H4 (cell line): ENCODE measurements at places on chromosomes 5 and 9.
A peak's percentile ranks its signal among the peaks of the same experiment; 100 is the strongest.

DNA sequence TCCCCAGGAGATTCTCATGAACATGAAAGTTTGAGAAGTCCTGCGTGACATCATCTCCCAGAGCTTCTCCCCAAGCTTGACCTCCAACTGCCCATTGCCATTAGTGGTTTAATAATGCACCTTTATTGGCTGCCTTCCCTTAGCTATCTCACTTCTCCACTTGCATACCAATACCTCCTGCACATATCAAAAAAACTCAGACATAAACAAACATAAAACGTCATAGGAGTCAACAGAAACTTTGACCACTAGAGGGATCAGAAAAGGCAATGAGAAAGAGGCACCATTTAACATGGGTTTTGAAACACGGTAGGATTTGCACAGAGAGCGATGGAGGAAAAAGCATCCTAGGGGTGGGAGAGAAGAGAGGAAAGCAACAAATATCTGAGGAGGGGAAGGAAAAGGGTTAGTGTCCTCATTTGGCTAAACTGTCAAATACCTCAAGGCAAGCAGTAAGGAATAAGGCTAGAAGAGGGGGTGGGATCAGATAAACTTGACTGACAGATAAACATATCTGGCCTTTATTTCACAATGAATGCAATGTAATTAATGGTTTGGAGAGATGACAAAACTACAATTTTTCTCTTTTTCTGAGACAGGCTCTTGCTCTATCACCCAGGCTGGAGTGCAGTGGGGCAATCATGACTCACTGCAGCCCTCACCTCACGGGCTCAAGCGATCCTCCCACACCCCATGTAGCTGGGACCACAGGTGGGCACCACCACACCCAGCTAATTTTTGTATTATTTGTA, 27.0 kb downstream of the GNAQ start:
- DNase-seq = peak; percentile 33

GRCh38 chr5:36458746-36459145, 147.7 kb upstream of the SLC1A3 start:
- DNase-seq = no peak

DNA sequence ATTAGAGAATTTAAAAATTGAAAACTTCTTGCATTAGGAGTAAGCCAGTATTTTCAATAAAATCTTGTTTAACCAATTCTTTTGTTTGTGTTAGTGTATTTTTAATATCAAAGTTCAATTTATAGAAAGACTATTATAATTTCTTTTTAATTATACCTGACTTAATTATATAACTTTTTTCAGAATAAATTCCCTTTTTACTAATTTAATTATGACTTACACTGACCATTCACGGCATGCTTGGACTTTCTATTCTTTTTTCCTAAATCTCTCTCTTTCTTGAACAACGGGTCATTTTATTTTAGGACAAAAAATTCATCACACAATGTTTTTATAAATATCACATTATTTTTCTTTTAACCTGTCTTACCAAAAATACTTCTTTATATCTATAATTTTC, 555.3 kb upstream of the PTGER4 start:
- DNase-seq = no peak

DNA sequence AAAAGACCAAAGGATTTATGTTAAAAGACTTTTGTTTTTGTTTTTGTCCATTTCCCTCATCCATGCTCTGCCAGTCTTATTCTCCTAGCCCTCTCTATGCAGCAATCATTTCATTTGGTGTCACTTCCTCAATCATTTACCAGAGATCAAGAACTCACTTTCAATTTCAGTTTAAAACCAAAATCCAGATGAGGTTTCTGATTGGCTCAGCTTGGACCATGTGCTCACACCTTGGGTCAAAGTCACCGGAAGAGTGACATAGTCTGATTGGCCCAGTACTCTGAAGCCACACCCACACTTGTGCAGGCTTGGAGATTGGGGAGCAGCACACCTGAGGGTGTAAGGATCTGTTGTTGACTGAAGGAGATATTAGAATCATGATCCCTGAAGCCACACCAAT, 79.6 kb downstream of the TLR4 start:
- peak; percentile 22 for DNase-seq

DNA sequence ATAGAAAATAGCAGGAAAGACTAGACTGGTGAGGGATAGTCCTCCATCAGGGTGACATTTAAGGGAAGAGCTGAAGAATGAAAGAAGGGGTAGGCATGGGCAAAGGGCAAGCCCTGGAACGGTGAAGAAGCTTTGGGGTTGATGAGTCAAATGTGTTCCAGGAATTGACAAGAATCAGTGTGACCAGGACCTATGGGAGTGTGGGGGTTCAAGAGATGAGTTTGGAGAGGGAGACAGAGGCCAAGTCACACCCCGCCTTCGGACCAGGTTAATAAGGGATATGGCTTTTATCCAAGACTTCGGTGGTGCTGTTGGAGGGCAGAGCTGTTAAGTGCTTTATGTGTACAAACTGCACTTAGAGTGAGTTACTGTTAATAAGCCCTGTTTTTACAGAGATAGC, 920 bp downstream of the PMPCA start:
- no peak for DNase-seq

DNA sequence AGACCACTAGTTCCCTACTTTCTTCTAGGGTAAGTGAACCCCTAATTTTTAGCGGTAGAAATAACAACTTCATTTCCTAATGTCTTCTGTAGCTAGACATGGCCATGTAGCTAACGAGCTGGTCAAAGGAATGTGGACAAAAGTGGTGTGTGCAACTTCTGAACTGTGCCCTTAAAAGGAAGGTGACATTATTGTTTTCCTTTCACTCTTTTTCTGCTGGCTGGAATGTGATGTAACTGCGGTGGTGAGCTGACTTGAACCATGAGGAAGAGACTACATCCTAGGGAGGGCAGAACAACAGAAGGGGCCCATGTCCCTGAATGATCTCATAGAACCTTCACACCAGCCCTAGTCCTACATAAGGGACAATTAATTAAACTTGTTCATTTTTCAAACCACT, 1.3 kb upstream of the SNX2 start:
- DNase-seq = peak; percentile 36

- no peak for DNase-seq
These were observed 520.0 kb upstream of the CLINT1 start for GRCh38 chr5:158378931-158379330.

DNA sequence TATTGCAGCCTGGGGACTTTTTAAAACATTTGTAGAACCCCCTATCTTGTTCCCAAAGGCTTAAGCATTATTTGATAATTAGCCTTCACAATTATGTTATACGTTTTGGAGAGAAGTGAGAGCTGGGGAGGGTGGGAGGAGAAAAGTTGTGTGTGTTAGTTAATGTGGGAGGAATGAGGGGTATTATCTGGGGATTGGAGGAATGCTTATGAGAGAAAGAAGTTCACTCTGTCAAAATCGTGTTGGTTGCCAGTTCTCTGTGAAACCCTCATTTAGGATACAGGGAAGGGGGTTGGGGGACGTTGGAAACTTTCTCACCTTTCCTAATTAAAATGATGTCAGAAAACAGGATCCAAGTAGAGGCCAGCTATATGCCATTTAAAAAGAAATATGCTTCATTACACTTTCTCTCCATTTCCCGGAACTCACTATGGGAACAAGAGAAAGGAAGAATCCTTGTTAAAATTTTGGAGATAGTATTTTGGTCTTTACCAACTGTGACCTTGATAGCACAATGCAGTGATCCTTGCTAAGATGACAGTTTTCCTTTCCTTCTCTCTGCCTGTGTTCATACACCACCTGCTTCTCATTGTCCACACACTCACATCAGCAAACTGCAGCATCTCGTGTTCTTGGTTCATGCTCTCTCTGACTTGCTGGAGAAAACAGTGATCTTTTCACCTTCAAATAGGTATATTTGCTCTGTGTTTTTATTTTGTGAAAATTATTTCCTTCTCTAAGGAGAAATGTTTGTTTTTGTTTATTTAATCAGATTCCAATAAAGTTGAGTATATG, 336.7 kb upstream of the CLINT1 start:
- DNase-seq = no peak

GRCh38 chr5:3139499-3139931, 388.0 kb upstream of the IRX2 start:
- DNase-seq = peak; percentile 86

- DNase-seq = no peak
These were observed 7.5 kb downstream of the SLC22A5 start for GRCh38 chr5:132376694-132377641.

GRCh38 chr5:17891881-17892280, 257.6 kb downstream of the TAF11L14 start:
- no peak for DNase-seq

DNA sequence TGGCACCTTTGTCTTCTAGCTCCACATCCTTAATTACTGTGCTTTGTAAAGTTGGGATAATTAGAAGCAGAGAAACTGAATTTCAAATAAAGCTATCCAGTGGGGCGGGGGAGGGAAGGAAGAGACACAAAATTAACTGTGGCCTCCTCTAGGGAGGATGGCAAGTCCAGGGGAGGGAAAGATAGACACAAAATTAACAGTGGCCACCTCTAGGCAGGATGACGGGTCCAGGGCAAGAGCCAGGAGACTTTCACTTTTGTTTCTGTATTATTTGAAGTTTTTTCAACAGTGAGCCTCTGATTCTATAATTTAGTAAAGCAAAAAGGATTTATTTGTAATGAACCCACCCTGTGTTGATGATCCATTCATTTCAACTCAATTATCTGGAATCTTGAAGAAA, 335.9 kb downstream of the MSX2 start:
- no peak for DNase-seq

DNA sequence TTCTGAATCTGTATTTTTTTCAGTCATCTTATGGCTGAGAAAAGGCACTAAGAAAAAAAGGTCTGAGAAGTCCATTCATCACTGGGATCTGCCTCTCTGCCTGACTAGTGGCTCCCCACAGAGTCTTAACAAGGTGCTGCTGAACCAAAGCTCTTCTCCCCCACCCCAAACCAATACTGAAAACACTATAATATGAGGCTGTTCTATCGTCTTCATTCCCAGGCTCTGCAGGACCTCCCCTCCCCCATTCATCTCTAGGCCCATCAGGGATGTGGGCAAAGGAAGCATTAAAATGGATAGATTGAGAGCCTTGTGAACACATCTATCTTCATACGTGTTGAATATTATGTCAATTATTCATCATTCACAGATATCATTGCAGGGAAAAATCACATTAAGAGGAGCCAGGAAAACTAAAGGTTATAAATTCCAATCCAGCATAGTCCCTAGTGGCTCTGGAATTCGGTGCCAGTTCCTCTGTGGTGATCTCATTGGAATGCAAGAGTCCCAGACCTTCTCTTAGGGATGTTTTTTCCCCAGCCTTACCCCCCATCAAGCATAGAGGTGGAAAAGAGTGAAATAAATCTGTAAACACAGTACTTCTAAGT, 44.3 kb upstream of the GPR151 start:
- DNase-seq = peak; percentile 11

DNA sequence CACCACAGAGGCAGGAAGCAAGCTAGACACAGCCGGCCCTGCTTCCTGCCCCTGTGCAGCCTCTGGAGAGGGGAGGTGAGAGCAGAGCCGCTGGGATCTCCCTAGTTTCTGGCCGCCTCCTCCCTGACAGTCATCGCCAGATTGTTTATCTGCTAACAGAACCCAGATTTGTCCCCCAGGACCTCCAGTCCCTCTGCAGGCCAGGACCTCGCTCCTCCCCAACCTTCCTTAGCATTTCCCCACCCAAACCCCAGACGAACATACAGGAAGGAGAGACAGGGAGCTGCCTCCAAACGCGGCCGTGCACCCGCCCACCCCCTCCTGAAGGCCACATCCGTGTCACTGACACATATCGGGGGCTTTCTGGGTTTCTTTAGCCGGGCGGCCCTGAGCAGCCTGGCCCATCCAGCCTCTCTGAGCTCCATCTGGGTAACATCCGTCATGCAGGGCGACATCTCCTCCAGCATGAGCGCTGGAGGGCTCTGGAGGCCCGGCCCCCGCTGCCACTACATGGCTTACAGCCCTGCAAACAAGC, 47.5 kb downstream of the DBH start:
- DNase-seq = no peak

- no peak for DNase-seq
These were observed 190.2 kb upstream of the SNX2 start for GRCh38 chr5:122584411-122585300.

DNA sequence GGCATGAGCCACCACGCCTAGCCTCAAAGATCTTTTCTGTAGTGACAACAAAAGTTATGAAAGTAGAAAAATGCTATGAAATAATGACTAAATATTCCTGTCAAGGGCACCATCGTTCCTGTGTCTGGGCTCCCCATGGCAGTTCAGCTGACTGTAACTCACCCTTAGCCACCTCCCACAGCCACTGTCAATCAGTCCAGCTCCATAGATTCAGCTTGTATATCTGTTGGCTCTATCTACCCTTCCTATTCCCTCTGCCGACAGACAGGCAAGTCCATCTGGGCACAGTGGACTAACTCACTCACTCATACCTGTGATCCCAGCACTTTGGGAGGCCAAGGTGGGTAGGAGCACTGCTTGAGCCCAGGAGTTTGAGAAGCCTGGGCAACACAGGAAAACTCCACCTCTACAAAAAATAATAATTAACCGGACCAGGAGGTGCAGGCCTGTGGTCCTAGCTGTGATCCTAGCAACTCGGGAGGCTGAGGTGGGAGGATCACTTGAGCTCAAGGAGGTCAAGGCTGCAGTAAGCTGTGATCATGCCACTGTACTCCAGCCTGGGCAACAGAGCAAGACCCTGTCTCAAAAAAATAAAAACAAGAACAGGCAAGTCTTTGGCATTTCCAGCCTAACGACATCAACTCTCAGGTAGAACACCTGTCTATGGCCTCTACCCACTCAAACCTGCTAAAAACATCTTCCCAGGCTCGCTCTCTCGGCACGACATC, 6.2 kb downstream of the CAMSAP1 start:
- DNase-seq = no peak

DNA sequence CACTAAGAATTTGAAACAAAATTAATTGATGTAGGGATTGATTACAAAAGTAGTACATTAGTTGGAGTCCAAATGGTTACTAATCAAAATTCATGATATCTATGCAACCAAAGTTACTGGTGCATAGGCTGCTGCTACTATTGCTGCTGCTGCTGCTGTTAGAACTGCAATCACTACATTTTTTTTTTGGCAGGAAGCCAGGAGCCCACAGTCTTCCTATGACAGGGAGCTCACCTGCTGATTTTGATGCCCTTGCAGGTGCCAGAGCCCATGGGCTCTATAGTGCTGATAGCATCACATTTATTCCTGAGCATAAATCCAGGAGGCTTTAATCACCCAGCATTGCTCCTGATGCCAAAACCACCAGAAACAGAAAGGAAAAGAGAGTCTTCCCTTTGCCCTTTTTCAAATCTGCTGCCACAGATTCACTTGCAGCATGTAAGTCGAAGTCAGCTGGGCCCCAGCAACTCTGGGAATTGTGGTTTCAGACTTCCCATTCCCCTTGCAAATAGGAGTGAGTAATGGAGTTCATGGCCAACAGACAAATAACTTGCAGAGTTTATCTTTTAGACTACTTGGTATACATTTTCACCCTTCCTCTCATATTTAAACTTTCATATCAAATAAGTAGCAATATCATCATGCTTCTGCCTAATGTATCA, 17.6 kb downstream of the SLCO6A1 start:
- DNase-seq = peak; percentile 35

- DNase-seq = no peak
These were observed 5.9 kb downstream of the LPCAT1 start for GRCh38 chr5:1517838-1518237.

DNA sequence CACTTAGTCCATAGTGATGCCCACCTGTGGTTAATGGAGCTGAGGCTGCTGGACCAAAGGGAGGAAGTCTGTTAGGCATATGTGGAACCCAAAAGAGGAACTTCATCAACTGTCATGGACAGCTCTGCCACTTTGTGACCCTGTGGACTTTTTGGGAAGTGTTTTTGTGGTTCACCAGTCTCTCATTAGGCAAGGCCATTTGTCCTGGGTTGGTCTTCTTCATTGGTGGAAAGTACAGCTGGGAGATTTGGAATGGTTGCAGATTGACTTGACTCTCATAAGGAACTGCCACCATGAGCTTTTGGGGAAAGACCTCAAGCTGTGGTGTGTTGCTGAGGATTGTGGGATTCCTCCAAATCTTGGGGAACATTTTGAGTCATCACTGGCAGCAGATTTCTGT, 31.9 kb upstream of the IL12B start:
- DNase-seq = no peak
